ENCODE measurements at places on chromosomes 4 and X.

DNA sequence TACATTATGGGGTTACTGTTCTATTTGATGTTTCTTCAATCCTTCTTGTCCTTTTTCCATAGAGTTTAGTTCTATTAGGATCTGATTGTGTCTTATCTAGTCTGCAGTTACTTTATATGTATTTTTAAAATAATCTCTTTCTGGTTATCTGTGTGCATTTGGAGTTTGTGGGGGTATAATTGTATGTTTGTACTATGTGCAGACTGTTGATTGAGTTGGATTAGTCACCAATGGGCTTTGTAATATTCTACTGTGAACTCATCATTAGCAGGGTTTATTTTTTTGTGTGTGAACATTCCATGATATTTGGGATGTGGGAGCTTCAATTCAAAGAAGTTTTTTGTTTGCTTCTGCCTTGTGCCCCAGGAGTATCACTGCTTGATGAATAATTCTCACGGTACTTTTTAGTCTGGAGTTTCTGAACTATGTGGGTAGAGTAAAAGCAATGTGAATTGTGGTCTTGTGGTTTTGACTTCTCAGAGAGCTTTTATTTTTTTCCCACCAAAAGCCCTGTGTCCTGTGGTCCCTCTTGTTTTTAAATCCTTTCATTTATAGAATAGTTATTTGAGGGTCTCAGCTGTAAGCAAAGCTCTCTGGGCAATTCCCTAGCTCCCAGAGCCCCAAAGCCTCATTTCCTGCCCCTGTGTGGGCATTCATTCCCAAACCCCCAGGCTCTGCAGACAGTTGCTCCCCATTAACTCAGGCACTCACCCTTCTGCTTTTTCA is 127.8 kb downstream of the PHKA2 start:
- no peak for DNase-seq

DNA sequence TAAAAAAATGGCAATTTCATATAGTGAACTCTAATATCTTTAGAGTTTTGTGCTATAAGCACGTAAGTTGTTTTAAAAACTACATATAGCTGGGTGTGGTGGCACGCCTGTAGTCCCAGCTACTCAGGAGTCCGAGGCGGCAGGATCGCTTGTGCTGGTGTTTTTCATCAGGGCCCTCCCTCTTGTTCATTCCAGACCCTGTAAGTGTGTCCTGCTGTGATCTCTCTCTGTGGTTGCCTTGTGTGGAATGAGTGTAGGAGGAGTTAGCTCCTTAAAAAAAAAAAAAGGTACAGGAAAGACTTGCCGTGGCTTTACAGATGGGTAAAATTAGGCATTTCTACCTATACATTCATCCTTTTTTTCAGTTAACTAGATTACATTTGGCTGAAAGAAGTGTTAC is 35.4 kb downstream of the RBBP7 start:
- DNase-seq = no peak

DNA sequence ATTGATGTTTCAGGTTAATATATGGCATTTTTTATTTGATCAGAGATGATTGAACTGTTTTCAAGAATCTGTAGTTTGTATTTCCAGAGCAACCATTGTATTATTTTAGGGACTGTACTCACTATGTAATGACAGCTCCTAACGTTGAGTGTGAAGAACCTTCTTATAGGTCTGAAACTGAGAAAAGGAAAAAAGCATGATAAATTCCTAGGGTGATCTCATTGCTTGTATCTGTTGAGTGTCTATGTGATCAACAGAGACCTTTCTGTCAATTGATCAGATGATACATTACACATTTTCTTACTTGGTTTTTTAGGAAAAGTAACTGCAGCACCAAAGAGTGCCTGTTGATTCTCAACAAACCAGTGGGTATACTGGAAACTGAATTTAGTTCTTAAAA is 40.2 kb downstream of the SEC24B start:
- DNase-seq = no peak

- no peak for DNase-seq
These were observed 4.5 kb downstream of the BST1 start for GRCh38 chr4:15707363-15707715.

DNA sequence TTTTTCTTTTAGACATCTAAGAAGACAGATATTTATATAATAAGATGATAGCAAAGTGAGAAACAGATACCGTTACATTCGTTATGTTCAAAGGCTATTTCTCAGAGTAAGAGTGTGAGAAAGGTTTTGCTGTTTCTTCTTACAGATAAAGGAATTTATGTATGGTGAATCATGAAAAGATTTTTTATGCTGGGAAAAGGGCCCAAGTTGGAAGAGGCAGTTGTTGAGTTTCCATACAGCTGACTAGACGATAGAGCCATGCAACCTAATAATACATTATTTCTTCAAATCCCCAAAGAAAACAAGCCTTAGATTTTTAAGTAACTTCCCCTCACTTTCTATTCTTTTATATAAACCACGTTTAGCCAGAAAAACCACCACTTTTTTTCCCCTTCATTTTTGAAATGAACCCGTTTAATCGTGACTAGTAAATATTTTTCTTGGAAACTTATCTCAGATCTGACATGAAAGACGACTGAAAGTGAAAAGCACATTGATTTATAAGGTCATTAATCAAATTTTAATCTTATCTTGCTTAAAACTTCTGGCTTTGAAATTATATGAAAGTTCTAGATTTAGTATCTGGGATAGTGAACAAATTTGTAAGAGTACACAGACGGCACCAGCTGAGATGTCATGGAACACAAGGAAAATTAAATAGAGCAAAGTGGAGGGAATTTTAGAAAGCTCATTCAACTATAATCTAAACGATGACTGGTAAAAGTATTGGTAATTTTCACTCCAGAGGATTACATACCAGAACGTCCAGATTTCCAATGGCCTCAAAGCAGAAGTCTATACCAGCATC is 10.9 kb downstream of the ADH6 start:
- no peak for DNase-seq

DNA sequence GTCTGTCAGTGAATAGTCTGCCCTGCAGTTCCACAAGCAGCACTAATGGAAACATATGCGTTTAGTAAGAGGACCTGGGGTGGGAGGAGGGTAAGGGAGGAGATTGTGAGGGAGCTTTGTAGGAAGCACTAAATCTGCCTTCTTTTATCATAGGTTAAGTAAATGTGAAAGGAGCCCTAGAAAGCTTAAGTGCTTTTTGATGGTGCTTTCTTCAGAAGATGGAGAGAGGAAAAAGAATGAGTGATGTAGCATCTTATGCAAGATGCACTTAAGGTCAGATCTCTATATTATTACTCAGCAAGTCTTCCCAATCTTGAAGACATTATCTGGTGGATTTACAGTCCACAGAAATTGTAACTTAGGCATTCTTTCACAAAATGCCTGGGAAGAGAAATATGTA is 322.7 kb downstream of the PDHA2 start:
- DNase-seq = no peak

- DNase-seq = no peak
These were observed 171.1 kb upstream of the ANKRD50 start for GRCh38 chr4:124883632-124884031.

DNA sequence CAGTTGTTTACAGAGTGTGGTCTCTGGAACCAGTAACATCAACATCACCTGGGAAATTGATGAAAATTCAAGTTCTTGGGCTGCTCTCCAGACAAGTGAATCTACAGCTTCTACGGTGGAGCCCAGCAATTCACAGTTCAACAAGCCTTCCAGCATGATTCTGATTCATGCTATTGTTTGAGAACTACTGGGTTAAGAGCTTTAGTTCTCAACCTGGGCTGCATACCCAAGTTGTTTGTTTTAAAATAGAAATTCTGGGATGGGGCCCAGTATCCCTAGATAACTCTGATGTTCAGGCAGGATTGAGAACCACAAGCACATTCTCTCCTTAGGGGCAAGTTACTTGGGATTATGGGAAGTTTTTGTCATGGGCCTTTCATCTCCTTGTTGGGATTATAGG is 37.9 kb upstream of the PGK1 start:
- no peak for DNase-seq

DNA sequence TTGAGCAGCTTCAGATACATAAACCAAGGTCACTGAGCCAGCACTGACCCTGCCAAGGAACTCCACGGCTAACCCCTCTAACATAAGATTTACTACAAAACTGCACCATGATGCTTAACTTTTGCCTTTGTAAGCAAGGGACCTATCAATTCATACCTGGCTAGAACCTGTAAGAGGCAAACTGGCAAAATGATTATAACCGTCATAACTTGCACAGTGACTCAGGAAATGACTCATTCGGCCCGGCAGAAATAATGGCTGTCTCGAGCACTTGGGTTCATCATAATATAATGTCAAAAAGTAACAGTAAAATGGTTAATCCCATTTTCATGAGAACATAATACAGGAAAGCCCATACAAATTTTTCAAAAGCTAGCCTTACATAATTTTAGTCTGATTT is 17.2 kb downstream of the RASGEF1B start:
- no peak for DNase-seq

DNA sequence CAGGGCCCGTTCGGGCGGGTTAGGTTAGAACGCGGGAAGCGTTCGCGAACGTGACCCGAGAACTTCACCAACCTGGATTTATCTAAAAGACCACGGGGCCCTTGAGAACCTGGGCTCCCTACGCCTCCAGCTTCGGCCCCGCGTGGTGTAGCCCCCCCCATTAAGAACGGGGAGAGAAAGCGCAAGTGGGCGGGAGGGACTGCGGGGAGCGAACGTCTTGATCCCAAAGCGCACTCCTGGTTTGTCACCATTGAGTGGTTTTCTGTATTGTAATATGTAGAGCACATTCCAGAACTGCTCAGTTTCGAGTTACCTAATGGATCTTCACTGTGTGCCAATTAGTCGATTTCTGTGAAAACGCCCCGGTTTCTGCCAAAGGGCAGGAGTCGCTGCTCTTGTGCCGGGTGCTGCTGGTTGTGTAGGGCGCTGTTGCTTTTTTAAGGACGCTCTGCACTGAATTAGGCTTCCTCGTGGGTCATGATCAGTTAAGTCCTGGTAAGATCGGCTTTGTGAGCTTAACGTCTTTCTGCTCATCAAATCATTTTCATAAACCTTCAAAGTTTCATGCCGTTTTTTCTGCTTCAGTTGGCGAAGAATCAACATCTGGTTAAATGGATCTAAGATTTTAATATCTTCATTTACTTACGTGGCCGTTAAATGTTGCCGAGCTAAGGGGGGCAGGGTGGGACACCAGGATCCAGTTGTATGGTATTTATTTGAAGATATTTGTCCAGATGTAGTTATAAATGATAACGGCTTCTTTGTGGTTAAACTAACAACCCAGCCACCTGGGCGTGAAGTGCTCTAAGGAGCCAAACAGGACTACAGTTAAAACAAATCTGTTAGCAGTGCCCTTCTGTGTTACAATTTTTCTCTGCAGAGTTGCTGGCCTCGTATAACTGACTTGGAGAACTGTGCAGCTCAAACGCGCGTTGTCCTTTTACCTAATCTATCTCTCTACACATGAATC is 809 bp downstream of the MND1 start:
- DNase-seq = peak; percentile 51

GRCh38 chr4:101801958-101802357 is 11.4 kb downstream of the BANK1 start:
- no peak for DNase-seq

- DNase-seq = no peak
These were observed 492 bp upstream of the HDAC8 start for GRCh38 chrX:72573158-72573511.

- no peak for DNase-seq
These were observed 74.0 kb upstream of the NUDT6 start for GRCh38 chr4:122996350-122996749.

GRCh38 chrX:71606536-71607216 is 11.6 kb downstream of the CXCR3 start:
- no peak for DNase-seq

- DNase-seq = no peak
These were observed 12.2 kb downstream of the NOCT start for GRCh38 chr4:139027776-139028175.

DNA sequence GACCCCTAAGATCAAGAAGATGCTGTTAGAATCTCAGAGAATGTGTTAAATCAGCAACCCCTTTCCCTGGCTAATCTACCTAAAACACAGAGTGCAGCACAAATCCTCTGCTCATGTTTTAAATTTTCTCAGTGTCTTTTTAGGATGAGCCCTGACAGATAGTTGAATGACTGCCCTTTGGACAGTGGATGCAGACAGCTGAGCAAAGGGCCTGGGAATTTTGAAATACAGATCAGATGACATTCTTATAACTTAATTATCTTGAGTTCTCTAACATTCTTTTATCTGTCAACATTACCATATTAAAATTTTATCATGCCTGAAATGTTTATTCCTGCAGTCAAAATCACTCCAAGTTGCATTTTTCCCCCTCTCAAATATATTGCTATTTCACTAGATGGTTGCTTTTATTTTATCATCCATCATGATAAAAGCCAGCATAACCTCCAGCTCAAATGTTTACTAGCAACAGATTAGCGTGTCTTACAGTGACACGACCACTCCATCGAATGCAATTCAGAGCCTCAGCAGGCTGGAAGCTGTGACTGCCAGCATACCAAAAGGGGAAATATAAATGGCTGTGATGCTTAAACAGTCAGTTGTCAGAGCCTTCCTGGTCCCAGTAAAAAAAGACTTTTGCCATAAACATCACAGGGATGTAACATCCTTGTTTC is 22.8 kb upstream of the ARHGAP24 start:
- no peak for DNase-seq

DNA sequence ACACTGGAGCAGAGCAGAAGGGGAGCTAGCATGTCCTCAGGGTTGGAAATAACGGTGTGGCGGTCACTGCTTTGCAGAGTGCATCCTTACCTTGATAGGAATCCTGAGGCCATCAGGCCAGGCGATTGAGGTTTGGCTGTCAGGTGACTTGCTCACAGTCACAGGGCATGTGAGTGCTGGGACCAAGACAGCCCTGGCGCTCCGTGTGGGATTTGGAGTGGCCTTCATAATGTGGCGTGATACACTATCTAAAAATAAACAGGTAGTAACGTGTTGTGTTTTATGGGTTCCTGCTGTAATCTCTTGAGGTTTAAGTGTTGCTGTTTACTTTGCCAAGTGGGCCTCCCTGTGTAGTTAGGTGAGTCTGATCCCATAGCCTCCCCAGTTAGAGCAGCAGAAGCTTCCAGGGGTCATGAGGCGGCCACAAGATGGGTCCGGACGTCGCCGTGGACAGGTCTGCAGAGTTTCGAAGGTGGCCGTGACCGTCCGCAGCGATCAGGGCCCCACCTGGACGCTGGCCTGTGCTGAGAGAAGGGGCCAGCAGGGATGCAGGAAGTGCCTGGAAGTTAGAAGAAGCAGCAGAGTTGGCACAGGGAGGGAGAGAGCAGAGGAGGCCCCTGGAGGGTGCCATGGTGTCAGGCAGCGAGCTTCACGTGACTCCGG is 27.7 kb downstream of the RGS12 start:
- no peak for DNase-seq

- DNase-seq = no peak
These were observed 14.6 kb upstream of the DCTD start for GRCh38 chr4:182931691-182932345.

- DNase-seq = no peak
These were observed 514.7 kb downstream of the PCDH7 start for GRCh38 chr4:31234901-31235300.

All from NCI-H1092 (cell line).